ENCODE measurements at places on chromosomes 12 and 14. TPM values are rescaled to one million over a fixed set of nuclear protein-coding genes. Genes with fewer than 3 reads are reported as not detected.

The ASIC1 gene
- not detected for total RNA-seq

- no peak for DNase-seq
Measured at GRCh38 chr14:92464156-92464555, 49.4 kb upstream of the RIN3 start.

DNA sequence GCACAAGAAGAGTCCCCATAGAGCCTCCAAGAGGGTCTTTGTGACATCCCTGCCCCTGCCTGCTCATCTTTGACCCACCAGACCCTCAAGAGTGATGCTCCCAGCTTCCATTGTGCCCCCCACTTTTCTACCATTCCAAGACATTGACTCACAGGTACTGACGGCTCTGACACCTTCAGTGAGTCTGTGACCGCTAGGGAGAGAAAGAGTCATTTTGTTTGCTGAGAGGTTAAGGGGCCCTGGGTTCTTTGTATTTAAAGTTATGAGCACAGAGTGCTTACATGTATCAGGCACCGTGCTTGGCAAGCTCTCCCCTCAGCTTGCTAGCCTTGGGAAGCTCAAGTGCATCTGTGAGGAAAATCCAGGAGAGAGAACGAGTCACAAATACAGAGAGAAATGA lies 7.1 kb upstream of the KRT82 start:
- DNase-seq: no peak

DNA sequence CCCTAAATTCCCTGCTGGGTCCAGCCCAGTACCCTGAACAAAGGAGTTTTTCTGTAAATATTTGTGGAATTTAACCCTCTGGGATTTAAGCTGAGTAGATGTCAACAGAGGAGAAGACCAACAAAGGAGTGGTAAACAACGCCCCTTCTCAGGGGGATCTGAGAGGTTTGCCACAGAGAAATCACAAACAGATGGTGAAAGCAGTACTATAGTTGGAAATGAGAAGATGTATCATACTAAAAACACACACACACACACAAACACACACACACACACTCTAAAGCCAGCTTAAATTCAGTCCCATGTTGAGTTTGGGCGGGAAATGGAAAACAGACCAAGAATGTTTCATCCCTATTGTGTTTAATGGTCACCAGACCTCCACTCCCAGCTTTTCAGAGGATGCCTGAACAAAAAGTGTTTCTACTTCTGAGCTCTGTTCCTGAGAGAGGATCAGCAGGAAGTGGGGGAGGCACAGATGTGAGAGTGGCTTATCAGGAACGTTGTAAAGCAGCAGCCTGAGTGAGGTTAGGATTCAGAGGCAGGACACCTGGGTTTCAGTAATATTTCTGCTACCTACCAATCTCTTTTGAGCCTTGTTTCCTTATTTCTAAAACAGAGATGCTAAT lies 3.2 kb downstream of the BIN2 start:
- DNase-seq: no peak

- DNase-seq: no peak
Measured at GRCh38 chr12:988646-989045, 2.4 kb upstream of the ERC1 start.
